Right ventricle myocardium superior (tissue), 1 donor: ENCODE measurements at places on chromosomes 5 and 9. TPM values are rescaled to one million over a fixed set of nuclear protein-coding genes. Genes with fewer than 3 reads are reported as not detected.
A peak's percentile ranks its signal among the peaks of the same experiment; 100 is the strongest.

PARP8 gene
- total RNA-seq: 5.2 TPM

ANKRD31 gene
- total RNA-seq: 0.08 TPM

- no peak for DNase-seq
Observed at GRCh38 chr5:52864371-52864770, 76.7 kb downstream of the ITGA1 start.

- peak; percentile 75 for DNase-seq
Observed at GRCh38 chr9:114216081-114216480, 60.7 kb downstream of the COL27A1 start.

GRCh38 chr5:95815155-95815729 is 7.3 kb downstream of the GLRX start:
- no peak for DNase-seq

DNA sequence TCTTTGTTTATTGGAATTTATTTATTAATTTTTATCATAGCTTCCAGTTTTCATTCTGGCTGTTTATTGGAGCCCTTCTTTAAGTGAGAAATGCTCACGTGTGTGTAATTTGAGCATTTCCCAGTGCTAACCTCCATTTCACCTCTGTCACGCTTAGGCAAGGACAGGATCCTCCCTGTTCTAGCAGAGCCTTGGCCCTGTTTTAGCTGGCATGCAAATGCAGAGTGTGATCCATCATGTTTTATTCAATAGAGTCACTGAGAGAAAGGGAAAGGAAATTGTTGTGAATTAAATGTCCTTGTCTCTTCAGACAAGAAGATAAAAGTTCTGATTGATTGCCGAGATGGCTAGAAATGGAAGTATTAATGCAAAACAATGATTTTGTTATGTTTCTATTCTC is 137.3 kb upstream of the ACO1 start:
- DNase-seq: no peak

EIF4EBP3 gene
- total RNA-seq: 12.0 TPM

DNA sequence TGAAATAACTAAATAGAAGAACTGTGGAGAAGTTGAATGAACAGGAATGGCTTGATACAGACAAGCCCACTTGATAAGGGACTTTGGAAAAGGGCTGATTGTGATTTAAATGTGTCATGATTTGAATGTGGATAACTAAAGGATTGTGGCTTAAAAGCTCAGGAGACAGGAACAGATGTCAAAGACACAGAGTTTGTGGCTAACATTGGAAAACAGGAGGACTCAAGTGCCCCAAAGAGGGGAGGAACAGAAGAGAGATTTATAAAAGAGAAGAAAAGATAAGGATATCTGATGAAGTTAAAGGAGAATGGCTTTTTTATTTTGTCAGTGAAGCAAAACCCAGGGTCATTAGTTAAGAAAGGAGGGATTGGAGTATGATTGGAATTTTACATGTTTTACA is 124.2 kb upstream of the TRPM3 start:
- no peak for DNase-seq
